ENCODE measurements at places on chromosomes 13 and 19.

DNA sequence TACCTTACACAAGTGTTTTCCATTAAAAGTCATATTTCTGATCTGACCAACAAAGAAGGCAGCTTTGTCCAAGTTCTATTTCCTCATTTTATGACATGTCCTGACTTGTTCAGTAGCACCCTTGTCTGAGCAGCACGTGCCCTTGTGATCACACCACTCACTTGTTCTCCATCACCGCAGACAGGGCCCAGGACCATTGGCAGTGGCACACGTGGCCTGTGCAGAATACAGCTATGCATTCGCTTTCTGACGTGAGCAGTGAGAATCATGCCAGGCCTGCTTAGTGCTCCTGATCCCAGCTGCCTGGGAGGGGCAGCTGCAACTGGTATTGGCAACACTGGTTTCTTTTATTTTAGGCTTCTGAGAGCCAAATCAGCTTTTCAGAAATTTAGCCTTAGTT, 134.2 kb downstream of the FRY start:
- no peak for DNase-seq

DNA sequence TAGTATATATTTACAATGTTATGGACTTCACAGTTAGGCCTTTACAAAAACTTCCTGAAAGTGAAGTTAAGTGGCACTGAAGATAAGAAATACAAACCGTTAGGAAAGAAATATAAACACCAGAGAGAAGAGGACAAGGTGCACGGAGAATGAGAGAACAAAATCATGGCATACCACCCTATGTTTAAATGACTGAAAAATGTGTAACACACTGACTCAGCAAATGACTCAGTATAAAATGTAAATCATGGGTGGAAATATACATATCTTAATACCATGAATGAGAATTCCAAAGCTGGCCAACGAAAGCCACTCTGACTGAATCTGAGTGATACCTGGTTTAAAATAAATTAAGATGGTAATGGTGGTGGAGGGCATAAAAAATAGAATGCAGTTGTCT, 260.8 kb downstream of the DNAJC15 start:
- no peak for DNase-seq

GRCh38 chr13:92137520-92137919, 739.1 kb downstream of the GPC5 start:
- peak; percentile 28 for DNase-seq

DNA sequence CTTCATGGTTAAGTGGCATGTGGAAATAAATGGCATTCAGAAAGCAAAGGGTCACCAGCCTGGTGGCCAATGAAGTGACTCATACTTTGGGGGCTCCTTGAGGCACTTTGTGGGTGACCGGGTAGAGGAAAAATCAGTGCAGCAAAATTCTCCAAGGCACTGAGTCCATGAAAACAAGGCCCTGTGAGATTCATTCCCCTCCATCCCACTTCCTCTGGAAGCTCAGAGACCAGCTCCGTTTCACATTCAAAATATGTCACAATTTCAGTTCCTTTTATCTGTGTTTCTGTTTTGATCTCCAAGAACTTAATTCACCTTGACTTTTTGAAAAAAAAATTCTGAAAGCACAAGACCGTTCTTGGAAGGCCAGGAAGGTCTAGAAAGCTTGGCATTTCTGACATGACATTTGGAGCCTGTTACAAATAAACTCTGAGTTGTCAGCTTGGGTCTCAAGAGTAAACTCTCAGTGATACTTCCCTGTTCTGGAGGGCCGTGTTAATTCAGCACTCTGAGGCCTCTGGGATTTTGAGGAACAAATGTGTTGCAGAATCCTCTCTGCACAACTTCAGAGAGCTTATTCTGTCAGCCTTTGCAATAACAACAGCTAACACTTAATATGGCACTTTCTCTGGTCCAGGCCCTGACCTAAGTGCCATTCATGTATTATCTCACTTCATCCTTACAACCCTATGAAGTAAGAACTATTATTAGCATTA, 6.8 kb downstream of the CYSLTR2 start:
- DNase-seq: no peak

- DNase-seq: no peak
Measured at GRCh38 chr19:35462476-35462953, 14.5 kb downstream of the FFAR2 start.

DNA sequence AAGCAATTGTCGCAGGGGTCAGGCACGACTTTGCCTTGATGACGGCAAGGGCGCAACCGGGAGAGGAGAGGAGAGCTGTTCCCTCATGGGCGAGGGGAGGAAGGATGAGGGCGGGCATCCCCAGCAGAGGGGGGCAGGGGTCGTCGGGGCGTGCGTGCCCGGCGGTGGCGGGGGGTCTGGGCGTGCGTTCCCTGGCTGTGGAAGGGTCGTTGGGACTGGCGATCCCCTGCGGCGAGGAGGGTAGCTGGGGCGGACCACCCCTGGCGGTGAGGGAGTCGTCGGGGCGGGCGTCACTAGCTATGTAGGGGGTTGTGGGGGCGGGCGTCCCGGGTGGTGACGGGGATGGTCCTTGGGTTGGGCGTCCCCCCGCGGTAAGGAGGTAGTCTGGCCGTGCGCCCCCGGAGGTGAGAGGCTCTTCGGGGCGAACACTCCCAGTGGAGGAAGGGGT, 1.7 kb downstream of the COMP start:
- DNase-seq: no peak

GRCh38 chr19:41997121-41997850, 3.3 kb upstream of the ATP1A3 start:
- peak; percentile 38 for DNase-seq

GRCh38 chr19:4310247-4311121, 6.1 kb downstream of the FSD1 start:
- no peak for DNase-seq

DNA sequence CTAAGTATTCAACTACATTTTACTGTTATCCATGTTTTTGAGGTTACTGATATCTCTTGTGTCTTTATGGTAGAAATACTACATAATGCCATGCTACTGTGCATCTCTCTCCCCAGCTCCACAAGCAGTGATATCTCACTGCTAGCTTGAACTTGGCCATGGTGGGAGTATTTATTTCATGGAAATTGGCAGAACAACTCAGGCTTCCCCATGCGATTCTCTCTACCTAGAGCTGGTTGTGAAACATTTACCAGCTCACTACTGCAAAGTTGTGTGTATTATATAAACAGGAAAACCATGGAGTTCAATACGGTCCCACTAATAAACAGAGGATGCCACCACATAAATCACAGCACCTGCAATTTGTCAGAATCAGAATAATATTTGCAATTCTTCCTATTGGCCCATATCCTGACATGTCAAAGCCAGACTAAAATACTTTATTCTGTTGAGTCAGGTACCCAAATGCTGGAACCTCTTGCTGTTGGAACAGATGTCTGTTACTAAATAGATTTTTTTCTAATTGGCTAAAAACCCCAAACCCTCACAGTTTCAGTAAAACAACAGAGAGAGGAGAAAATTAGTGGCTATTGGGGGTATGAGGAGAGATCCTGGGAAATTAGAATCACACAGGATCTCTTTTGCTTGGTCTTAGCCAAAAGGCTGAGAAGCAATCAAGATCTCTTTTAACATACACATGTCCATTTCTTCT, 91.4 kb upstream of the SLC10A2 start:
- DNase-seq: no peak
